Sciatic nerve (tissue), 2 donors: ENCODE measurements at places on chromosomes 2 and 18.

DNA sequence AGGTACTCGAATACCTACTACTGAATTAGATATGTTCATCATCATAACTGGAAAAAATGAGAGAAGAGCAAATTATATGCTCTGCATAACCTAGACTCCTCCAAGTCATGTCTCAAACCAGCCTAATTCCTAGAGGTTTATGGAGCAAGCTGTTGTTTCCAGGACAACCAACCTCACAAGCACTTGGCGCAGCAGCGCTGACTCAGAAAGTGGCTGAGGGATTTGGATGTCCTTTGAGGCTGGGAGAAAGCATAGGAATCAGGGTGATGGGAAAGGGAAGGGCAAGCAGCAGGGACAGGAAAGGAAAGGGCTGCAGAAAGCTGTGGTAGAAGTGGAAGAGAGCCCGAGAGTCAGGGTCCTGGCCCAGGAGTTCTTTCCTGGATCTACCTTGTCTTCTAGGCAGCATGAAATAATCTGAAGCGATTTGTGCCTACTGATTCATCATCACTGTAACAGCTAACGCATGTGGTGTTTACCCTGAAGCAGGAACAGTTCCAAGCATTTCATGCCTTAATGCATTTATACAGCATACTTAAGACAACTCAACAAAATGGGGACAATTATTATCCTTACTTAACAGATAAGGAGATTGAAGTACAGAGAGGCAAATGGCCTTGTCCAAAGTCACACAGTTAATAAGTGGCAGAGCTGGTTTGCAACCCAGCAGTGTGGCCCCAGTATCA, 3.7 kb downstream of the PLEK start:
- no peak for DNase-seq

GRCh38 chr2:29559578-29559977, 361.8 kb downstream of the ALK start:
- no peak for DNase-seq

GRCh38 chr2:3476321-3476984, 42.9 kb downstream of the ADI1 start:
- no peak for DNase-seq

DNA sequence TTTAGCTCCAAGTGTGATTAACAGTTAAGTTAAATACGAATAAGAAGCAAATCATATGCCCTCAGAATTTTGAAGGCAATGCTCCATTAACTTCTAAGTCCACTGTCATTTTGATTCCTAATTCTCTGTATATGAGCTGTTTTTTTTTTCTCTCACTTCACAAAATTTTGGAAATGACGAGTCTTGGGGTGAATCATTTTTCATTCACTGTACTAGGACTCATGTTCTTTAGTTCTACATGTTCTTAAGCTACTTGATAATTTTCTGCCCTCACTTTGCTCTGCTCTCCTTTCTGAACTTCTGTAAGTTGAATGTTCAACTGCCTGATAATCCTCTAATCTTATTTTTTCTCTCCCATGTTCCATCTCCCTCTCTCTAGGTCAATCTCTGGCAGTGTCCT, 141.0 kb downstream of the THADA start:
- no peak for DNase-seq

DNA sequence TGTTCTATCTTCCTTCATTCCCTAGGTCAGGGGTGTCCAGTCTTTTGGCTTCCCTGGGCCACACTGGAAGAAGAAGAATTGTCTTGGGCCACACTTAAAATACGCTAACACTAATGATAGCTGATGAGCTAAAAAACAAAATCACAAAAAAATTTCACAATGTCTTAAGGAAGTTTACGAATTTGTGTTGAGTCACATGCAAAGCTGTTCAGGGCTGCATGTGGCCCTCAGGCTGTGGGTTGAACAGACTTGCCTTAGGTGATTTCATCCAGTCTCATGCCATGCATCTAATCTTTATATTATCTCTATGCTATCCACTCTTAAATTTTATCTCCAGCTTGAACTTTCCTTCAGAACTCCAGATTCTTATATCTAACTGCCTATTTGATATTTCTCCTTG, 80.1 kb downstream of the CCDC85A start:
- no peak for DNase-seq

GRCh38 chr2:11904941-11905340, 158.5 kb downstream of the LPIN1 start:
- no peak for DNase-seq

GRCh38 chr2:240596491-240596931, 10.0 kb downstream of the CAPN10 start:
- DNase-seq = peak; percentile 62

DNA sequence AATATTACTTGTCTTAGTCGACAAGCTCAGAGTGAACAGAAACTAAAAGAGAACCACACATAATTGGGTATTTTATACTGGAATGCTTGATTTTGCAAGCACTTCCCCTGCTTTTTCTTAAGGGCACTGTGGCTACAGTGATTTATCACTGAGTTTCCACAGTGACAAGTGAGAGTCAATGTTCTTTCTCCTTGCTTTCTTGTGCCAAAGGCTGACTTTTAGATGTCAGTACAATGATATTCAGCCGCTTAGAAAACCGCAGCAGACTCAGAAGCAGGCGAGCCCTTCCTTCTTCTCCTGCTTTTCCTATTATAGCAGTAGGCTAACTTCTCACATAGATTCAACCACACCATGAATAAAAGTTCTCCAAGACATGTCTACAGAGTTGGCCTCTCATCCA, 1603.6 kb upstream of the NXPH2 start:
- DNase-seq = no peak

DNA sequence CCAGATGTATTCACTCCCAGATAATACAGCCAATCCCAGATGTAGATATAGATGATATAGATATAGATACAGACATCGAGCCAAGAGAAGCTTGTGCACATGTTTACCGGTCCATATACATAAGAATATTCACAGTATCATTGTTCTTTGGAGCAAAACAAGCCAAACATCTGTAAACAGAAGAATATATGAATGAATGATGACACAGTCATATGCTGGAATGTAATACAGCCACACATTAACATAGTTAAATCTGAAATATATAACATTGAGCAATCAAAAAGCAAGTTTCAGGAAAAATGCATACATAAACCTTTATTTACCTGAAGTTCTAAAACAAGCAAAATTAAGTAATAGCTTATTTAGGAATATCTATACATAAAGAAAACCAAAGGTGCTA, 182.5 kb downstream of the TXNL1 start:
- no peak for DNase-seq

GRCh38 chr18:61803393-61803792, 89.4 kb downstream of the RNF152 start:
- DNase-seq = no peak

DNA sequence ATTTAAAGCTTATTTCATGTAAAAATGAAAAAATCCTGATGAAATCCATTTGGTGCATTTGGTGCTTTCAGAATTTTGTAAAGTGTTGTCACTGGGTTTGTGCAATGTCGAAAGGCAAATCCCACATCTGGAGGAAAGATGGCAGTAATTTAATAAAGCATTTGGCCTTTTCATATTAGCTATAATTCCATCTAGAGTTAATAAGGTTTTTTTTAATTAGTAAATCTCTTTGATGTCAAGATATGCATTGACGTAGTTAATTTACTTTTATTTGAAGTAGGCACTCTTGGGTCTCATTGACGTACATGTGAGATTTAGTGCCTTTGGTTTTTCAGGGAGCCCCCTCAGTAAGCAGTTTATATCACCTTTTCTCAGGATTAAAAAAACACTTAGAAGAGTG, 12.3 kb upstream of the GAREM1 start:
- no peak for DNase-seq

- peak; percentile 43 for DNase-seq
Measured at GRCh38 chr2:70959851-70960832, 18.3 kb upstream of the ANKRD53 start.

DNA sequence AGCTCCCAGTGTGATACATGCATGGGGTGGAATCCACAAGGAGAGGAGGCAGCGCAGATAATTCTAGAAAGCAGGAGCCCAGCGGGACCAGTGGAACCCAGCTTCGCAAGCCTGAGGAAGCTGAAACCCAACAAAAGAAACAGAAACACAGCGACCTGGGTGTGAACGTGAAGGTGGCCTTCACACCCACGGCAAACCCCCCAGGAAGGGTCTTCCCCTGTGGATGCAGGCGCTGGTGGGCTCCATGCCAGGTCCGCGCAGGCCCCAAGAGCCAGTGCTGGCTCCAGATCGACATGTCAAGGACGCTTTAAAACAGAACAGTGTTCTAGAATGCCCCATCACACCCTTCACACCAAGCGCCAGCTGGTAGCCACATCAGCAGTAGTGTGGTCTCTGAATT, 22.1 kb downstream of the KIF1A start:
- DNase-seq = no peak

- DNase-seq = no peak
Measured at GRCh38 chr18:12820506-12820905, 63.5 kb downstream of the PTPN2 start.

DNA sequence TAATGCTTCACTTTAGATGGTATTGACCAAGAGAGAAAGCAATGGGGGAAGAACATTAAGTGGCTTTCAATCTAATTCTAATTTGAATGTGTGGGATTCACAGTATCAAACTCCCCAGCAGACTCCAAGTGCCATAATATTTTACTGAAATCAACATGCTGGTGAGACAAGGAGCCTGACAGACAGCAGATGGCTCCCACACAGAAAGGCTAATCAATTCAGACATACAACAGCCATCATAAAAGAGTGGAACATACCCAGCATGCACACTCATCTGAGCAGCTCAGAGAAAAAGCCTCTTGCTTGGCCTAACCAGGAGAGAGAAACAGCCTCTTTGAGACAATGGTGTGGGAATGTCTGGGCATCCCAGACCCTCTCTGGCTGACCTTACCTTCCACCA, 186.5 kb upstream of the SKOR2 start:
- DNase-seq = no peak

DNA sequence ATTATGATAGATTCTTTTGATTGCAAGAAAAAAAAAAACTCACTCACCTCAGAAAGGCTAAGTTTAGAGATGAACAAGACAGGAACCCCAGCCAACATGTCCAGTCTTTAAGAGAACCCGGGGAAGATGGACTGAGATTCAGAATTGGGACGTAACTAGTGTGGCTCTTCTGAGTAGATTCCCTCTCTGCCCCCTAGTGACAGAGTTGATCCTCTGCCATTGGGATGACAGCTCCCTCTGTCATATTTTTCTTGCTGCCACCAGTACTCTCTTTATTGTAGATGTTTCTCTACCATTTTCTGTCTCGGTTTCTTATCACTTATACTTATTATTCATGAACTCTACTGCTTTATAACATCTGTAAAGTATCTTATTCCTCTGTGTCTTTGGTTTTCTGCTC, 77.7 kb downstream of the GULP1 start:
- no peak for DNase-seq

DNA sequence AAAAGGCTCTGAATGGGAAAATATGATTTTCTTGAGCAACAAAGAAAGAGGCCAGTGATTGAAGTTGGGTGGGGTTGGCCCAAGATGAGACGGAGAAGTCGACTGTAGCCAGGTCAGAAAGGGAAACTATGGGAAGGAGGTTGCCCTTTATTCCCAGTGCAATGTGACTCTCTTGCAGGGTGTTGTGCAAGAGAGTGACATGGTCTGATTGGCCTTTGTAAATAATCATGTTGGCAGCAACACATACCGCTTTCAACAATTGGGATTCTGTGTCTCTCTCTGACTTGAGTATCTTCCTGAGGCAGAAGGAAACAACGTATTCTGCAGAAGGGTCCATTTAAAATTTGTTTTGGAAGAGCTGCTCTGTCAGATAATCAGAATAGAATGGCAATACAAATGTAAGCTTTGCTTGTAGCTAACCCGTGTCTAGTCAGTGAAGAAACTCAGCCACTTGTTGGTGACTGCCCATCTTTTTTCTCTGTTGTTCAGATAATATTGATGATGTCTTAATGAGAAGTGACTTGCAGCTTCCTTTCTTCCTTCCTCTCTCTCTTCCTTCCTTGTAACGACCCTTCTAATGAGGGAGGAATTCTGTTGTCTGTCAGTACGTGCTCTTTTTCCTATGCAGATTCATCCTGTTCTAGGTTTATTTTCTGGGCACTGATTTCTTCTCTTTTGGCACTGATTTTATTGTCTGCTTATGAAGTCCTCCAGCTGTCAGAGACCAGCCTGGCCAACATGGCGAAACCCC, 311.0 kb upstream of the FAM98A start:
- no peak for DNase-seq

GRCh38 chr2:128260239-128261138, 58.2 kb downstream of the HS6ST1 start:
- DNase-seq = peak; percentile 78

- no peak for DNase-seq
Measured at GRCh38 chr18:54739476-54739875, 88.8 kb upstream of the RAB27B start.

DNA sequence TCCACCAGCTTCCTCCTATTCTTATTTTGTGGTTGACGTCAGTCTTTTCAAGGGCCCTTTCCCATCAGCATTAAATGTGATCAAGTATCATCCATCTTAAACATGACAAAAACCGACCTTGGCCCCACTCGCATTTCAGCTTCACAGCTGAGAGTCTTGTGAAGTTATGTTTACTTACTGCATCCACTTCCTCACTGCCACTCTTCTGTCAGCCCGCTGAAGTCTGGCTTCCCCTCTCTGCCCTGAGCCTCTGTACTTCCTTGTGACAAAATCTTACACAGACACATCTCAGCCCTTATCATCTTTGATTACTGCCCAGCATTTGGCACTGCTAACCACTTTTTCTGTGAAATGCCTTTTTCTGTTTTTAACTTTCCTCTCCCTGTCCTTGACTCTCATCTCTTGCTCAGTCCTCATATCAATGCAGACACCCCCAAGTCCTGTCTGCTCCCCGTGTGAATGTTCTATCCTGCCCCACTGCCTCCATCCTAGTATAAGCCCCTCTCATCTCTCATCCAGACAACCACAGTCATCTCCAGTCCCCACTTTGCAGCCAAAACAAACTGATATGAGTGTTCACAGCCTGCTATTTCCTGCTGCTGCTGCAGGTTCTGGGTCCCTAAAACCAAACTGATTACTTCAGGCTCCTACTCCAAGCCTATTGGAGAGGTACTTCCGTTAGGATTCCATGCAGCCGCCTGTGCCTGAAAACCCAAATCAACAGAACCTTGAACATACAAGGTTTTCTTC, 31.4 kb downstream of the FOSL2 start:
- no peak for DNase-seq

- no peak for DNase-seq
Measured at GRCh38 chr2:72004976-72005375, 142.7 kb downstream of the CYP26B1 start.

GRCh38 chr2:38598991-38599295, 3.8 kb downstream of the HNRNPLL start:
- DNase-seq = no peak

GRCh38 chr2:165648801-165649200, 145.2 kb downstream of the GALNT3 start:
- no peak for DNase-seq

- no peak for DNase-seq
Measured at GRCh38 chr2:118459426-118459825, 371.2 kb downstream of the INSIG2 start.
